ENCODE measurements at places on chromosomes 12 and 14.

- no peak for DNase-seq
Observed at GRCh38 chr14:85417396-85417795, 112.5 kb upstream of the FLRT2 start.

DNA sequence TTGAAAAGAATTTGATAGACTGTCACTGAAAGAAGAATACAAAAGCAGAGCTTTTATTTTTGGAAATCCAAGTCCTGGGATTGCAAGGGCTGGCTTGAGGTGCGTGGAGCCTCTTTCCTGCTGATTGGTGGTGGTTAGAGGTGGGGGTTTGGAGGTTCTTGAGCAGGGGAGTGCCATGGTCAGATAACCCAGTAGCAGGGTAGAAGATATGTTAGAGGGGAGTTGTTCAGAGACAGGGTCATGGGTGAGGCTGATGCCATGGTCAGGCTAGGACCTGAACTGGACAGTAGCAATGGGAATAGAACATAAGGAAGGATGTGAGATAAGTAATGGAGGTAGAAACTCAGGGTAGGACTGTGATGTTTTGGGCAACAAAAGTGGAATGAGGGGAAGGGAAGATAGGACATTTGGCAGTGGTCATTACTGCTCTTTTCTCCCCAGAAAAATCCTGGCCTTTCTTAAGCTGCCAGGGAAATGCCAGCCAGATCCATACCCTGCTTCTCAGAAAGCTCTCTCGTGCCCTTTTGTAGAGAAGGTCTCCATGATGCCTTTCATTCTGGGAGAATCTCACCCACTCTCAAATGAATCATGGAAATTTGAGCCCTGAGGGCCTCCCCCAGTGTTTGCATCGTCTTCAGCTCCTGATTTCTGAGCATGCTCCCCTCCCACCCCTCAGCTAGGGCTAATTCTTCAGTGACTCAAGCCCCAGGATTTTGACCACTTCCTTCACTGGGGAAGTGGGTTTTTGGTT is 9.5 kb downstream of the EMP1 start:
- peak; percentile 51 for DNase-seq

- DNase-seq, result no peak
Observed at GRCh38 chr12:46965880-46966279, 113.5 kb upstream of the PCED1B start.

GRCh38 chr14:32306549-32306948 is 22.5 kb upstream of the AKAP6 start:
- DNase-seq, result no peak

DNA sequence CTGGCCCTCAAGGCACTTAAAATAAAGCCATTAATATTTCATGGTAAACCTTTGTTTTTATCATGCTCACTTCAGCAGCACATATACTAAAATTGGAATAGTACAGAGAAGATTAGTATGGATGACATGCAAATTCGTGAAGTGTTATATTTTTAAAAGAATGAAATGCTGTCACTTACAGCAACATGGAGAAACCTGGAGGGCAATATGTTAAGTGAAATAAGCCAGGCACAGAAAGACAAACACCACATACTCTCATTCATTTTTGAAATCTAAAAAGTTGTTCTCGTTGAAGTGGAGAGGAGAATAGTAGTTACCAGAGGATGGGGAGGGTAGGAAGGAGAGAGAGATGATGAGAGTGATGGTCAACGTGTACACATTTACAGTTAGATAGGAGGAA is 45.4 kb upstream of the ATP2B1 start:
- DNase-seq, result no peak

GRCh38 chr12:116667752-116668151 is 70.1 kb downstream of the SPRING1 start:
- DNase-seq, result no peak

- DNase-seq, result peak; percentile 64
Observed at GRCh38 chr12:58504143-58504938, 416.0 kb downstream of the LRIG3 start.

- DNase-seq, result no peak
Observed at GRCh38 chr14:50865391-50866076, 6.3 kb upstream of the ABHD12B start.

DNA sequence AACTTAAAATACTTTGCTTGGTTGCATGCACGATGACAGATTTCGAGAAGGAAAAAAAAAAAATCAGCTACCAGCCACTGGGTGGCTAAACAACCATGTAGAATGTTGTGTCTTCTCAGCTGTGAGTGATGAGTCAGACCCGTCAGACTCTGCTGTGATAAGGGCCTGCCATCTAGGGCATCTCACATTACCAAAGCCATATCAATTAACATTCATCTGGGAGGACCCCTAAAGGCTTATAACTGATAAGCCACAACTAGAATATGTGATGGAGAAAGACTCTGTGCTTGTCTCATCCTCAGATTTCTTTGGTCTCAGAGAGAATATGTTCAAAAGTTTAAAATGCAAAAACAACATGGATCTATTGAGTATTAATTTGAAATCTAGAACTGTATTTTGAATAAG is 111.5 kb downstream of the PAX9 start:
- DNase-seq, result no peak

GRCh38 chr14:50344876-50345563 is 32.9 kb downstream of the DMAC2L start:
- DNase-seq, result no peak

DNA sequence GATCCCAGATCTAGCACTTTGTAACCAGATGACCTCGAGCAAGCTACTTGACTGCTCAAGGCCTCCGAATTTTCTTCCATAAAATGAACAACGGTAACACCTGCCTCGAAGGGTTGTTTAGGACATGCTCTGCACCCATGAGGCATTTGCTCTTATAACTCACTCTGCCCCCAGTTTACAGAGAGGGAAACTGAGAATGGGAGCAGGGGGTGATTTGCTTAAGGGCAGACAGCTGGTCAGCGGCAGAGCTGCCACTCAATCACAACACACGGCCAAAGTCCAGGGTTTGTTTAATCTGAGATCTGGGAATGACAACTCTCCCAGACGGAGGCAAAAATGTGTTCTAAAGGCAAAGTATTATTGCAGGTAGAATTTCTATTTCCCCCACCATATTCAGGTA is 156.3 kb downstream of the RIMBP2 start:
- DNase-seq, result no peak

DNA sequence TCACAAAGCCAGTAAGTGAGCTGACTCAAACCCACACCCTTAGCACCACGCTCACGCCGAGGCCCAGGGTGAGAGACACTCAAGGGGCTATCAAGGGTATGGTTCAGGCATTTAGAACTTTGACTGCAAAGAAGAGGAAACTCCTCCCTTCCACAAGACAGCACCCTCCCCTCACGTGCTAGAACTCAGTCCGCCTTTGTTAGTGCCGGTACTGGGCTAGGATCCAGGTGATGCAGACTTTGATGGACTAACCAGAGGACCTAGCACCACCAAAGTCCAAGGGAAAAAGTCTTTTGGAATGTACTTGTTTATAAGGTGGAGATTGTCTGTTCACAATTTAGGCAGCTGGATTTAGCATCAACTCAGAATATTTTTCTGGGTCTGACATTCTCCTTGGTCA is 33.7 kb downstream of the VWF start:
- DNase-seq, result no peak

DNA sequence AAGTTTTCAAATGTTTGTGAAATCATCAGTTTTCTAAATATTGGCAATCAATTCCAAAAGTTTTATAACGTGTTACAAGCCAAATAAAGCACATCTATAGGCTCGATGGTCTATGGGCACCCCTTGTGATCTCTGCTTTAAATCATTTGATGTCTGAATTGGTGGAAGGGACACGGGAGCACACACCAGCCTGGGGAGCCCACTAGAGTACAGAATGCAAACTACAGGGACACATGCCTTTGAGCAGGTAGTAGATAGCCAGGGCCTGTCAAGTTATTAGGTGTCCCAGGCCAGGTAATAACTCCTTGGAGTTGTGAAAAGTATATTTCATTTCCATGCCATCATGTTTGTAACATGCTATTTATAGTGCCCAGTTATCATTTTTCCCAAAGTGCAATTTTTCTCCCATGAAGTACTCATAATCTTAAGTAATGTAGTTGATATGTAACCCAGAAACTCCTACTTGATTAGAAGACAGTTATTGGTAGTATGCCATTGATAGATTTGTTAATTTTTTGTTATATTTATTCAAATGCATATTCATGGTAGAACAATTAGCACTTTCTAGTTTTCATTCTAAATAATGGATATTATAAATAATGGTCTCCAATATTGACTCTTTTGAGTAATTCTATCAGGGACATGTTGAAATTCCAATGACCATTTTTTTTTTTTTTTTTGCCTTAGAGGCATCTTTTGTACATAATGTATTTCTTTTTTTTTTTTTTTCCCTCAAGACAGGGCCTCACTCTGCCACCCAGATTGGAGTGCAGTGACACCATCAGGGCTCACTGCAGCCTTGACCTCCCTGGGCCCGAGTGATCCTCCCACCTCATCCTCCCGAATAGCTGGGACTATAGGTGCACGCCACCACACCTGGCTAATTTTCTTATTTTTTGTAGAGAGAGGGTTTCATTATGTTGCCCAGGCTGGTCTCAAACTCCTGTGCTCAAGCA is 96.9 kb upstream of the FGD4 start:
- no peak for DNase-seq

- DNase-seq, result no peak
Observed at GRCh38 chr14:37988472-37988871, 219.2 kb upstream of the SSTR1 start.

GRCh38 chr14:101481557-101481956 is 79.7 kb upstream of the DIO3 start:
- DNase-seq, result no peak

GRCh38 chr14:50786751-50787464 is 44.1 kb downstream of the NIN start:
- DNase-seq, result no peak

DNA sequence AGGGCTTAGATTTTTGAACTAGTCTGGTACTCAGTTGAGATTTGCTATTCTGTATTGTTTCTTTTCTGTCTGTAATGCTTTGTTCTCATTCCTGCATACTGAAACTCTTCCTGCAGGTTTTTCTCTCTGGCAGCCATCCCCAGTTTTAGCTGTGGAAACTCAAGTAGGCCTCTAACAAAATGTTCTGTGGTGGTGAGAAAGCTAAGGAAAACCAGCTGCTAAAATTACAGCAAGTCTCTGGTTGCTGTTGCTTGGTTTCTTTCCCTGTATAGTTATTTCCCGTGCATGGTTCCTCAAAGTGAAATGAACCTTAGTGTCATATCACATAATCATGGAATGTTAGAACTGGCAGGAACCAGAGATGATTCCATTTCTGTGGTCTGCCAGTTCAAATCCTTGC is 442.5 kb downstream of the NRXN3 start:
- DNase-seq, result no peak

- peak; percentile 74 for DNase-seq
Observed at GRCh38 chr12:124369055-124369826, 74.3 kb downstream of the RFLNA start.

All from skin of body (tissue), 3 donors.